OCI-LY7 (cell line): ENCODE measurements at places on chromosomes 16 and 17.

DNA sequence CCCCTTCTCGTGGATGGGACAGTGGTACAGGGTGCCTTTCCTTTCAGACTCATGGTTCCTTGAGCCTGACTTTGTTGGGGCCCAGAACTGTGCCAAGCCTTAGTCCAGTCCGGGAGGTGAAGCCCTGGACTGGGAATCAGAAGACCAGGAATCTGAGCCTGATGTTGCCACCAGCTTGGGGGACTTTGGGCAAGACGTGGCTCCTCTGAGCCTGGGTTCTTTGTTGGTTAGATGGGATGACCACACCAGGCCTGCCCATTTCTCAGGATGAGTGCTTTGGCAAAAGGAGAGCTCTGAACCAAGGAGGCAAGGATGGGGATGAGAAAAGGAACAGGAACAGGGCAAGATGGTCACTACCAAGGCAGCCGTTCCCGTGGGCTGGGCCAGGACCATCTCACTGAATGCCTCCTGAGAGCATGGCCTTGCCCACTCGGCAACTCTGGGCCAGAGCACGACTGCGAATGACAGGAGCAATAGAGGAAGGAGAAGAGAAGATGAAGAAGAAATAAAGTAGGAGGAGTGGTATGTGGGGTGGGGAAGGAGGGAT is 32.5 kb downstream of the PITPNM3 start:
- no peak for DNase-seq

GRCh38 chr17:47844227-47844626 is 3.2 kb upstream of the SCRN2 start:
- no peak for DNase-seq

- peak; percentile 29 for DNase-seq
Measured at GRCh38 chr16:70419384-70420327, 19.2 kb downstream of the ST3GAL2 start.

DNA sequence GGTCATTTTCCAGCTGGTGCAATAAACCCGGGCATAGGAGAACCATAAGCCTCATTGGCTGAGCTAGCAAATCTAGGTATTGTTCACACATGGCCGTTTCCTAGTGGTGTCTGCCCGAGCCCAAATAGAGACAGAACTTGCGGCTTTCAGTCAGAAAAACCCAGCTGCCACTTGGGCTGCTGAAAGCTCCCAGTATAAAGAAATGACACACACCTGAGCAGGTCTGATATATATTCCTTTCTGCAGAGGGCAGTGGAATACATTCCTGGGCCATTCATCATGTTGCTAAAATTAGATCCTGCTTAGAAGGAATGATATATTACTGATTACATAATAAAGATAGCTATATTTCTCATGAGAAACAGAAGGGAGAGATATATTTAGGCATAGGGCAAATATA is 83.9 kb upstream of the IRX5 start:
- DNase-seq, result no peak

DNA sequence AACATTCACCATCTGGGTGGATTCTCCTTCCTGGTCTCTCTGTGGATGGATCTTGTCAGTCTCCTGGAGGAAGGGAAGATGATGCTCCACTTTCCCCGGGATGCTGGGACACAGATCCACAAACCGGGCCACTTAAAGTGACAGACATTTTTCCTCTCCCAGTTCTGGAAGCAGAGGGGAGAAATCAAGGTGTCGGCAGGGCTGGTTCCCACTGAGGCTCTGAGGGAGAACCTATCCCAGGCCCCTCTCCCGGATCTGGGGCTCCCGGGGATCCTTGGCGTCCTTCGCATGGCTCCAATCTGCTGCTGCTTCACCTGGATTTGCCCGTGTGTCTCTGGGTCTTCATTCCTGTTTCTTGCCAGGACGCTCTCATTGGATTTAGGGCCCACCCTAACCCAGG is 263.1 kb upstream of the TNRC6C start:
- DNase-seq, result no peak

DNA sequence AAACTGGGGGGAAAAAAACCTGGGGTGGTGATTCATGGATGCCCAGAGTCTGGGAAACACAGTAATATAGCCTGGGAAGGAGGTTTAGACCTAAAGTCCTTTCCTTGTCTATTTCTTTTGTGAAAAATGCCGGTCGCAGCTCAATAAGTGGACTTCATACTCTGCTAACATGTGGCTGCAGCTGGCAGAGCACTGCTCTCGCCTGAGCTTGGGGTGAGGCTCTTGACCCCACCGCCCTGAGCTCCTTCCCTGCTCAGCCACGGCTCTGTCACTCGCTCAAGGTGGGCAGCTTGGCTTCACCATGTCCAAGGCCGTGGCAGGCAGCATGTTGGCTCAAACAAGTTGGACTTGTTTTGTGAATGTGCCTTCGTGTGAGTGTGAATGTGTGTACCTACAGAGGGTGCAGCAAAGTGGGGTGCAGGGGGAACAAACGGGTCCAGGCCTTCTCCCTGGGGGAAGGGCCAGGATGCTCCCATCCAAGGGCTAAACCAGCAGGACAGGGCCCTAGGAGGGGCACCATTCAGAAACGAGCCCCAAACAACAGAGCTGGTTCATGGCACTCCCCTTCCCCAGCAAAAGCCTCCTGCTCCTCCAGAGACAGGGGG is 4.9 kb downstream of the FA2H start:
- DNase-seq, result no peak

GRCh38 chr16:4214215-4214621 is 27.7 kb downstream of the SRL start:
- no peak for DNase-seq

GRCh38 chr17:48550502-48551213 is 5.7 kb upstream of the HOXB2 start:
- DNase-seq, result no peak

DNA sequence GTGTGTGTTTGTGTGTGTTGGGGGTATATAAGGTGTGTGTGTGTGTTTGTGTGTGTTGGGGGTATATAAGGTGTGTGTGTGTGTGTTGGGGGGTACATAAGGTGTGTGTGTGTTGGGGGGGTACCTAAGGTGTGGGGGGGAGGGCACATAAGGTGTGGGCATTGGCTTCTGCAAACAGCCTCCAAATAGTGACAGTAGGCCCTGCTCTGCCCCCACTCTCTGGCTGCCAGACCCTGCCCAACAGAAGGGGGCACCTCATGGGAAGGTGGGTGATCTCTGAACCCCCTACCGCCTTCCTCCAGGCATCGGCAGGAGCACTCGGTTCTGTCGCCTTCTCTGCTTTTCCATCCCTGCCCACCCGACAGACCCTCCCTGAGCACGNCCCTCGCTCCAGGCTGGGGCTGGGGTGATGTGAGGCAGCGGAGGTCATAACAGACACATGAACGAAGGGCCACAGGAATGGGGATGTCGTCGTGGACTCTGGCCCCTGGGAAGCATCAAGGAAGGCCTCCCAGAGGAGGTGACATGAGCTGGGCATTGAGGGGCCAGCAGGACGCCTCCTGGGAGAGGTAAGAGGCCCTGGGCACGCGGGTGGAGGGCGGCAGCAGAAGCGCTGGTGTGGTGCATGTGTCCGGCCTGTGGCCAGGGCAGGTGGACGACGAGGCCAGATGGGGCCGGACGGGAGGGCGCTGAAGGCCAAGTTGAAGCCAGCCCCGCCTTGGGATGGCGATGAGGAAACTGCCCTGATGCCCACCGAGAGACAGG is 136.6 kb upstream of the RPH3AL start:
- DNase-seq, result peak; percentile 41

- no peak for DNase-seq
Measured at GRCh38 chr17:72843591-72843990, 248.9 kb downstream of the SLC39A11 start.

- no peak for DNase-seq
Measured at GRCh38 chr17:13957636-13958035, 111.7 kb upstream of the COX10 start.

GRCh38 chr17:70956726-70957125 is 787.4 kb downstream of the KCNJ2 start:
- DNase-seq, result no peak

DNA sequence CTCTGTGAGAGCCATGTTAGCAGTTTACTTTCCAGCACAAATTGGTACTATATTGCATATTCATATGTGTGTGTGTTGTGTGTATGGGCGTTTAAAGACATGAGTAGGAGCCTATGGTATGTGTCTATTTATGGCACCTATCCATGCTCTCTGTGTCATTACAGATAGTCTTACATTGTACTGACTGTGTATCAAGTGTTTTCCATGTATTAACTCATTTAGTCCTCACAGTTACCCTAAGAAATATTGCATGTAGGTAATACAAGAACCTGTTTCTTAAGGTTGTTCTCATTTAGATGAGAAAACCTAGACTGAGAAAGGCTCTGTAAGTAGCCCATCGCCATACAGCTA is 1.6 kb downstream of the ALG1 start:
- no peak for DNase-seq

- no peak for DNase-seq
Measured at GRCh38 chr16:10685709-10686108, 9.0 kb downstream of the TEKT5 start.

GRCh38 chr17:72208832-72209231 is 88.0 kb downstream of the SOX9 start:
- DNase-seq, result no peak

GRCh38 chr16:48434653-48435317 is 49.6 kb upstream of the SIAH1 start:
- DNase-seq, result peak; percentile 53

- no peak for DNase-seq
Measured at GRCh38 chr16:11167581-11167980, 88.4 kb downstream of the SOCS1 start.

GRCh38 chr16:67186550-67186950 is 2.8 kb upstream of the MATCAP1 start:
- DNase-seq, result no peak

- DNase-seq, result peak; percentile 55
Measured at GRCh38 chr16:17194190-17194780, 276.5 kb downstream of the XYLT1 start.

- no peak for DNase-seq
Measured at GRCh38 chr17:74872313-74873036, at the start of gene FDXR. Gene FDXR (minus strand): TSS chr17:74872994. CDS start chr17:74872944, 50 bp downstream.

- no peak for DNase-seq
Measured at GRCh38 chr16:12336141-12336540, 359.6 kb downstream of the SNX29 start.

DNA sequence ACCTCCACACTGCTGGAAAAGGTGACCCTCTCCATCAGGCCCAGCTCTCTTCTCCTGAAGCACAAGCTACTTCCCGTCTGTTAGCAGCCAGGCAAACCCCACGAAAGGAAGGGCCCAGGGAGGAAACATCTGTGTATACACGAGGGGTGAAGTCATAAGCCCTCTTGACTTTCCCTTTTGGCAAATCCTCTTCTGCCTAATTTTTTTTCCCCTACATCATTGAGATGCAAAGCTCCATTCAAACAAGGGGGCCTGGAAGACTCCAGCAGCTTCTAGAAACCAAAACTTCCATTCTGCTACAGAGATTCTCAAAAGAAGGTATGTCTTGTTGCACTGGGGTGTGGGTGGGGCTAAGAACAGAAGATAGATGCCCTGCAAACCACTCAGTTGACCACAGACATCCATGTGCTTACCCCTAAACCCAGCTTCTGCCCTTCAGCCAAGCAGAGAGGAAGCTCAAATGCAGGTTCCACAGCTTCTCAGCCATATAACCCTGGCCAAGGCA is 145.6 kb upstream of the RCVRN start:
- no peak for DNase-seq

DNA sequence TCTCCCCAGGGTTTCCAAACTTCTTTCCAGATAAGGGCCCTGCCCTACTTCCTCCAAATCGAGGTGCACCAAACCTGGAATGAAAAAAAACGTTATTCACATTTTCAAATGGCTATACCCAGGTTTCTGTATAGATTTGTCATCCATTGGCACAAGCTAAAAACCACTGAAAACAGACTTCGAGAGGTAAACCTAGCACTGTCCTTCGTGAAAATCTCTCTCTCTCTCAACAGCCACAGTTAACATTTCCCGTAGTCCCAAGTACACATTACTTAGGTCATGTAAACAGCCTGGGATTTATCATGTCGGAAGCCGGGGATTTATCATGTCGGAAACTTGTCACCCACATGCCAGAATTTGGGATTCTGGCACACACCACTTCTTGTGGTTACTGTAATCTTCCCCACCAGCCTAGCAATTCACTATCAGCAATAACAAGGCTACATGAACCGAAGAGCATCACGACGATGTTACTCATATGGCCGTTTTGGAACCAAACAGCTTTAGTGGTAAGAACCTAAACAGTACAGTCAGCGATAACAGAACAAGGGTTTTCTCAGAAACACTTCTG is 1.2 kb downstream of the DDX5 start:
- no peak for DNase-seq

DNA sequence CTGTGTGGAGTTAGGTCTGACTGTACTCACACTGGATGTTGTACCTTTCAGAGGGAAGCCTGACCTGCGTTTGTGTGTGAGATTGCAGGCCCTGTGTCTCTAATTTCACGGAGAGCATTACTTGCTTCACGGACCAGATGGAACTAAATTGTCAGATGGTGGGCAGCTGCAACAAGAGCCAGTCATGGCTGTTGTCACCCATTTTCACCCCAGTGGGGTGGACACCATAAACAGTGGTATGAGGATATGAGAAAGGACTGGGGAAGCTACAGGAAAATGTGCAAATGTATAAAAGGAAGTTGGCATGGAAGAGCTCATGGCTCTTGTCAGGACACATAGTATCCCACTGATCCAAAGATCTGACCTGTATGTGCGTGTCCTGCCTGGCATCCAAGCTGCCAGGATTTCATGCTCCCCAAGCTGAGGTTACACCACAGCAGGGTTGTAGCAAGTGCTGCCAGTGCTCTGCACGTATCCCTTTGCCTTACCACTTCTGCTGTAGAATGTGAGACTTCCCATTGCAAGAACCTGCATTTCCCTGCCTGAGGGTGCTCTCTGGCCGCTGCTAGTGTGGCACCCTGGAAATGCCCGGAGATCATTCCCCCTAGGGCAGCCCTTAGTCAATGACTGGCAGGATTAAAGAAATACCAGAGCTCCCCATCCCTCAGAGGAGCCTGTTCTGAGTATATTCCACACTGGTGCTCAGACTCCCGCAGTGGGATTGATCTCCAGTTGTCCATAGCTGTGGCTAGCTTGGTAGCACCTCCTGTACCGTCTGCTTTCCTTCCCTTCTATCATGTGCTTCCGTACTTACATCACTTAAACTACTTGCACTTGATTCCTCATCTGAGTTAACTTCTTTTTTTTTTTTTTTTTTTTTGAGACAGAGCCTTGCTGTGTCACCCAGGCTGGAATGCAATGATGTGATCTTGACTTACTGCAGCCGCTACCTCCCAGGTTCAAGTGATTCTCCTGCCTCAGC is 70.4 kb upstream of the TANC2 start:
- no peak for DNase-seq

DNA sequence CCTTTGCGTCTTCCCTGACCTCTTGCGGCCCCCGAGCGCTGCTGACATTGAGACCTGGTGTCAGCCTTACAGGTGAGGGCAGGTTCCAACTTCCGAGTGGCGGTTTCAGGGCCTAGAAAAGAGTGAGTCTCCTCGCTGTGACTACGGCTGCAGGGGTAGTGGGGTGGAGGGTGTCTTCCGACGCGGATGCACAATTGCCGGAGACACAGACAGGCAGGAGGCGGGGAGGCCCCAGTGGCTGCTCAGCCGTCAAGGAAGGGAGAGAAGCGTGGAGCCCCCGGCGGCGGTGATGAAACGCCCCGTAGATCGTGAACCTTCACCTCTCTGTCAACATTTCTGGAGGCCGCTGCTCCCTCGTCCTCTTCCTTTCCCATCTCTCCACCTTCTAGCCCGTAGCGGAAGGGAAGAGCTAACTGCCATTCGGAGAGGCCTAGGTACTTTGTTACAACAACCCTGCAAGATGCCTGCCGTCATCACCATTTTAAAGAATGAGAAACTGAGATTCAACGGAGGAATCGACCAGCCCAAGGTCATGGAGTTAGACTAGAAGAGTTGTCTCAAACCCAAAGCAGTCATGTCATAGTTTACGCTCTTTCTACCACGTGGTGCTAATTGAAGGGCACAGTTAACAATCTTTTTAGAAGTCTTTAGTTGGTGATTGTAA is 485 bp downstream of the DNAJA3 start:
- peak; percentile 71 for DNase-seq

GRCh38 chr17:21249920-21250703 is 3.1 kb downstream of the NATD1 start:
- peak; percentile 31 for DNase-seq
